ENCODE measurements at places on chromosomes 5 and 9.

DNA sequence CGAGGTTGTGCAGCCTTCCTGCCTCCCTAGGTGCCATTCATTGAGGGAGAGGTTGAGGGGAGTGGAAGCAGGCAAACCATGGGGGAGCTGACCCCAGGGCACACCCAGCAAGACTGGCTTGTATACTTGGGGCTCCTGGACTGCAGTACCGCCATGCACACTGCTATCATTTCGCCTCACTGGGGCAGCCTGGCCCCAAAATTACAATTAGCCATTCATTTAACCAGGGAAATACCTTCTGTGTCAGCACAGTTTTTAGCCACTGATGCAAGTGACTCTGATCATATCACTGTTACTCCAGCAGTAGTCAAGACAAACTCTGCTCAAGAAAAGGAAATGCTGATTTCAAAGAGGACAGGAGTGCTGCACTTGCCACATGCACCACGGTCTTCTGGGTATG is 109.7 kb downstream of the TRIO start:
- no peak for DNase-seq

DNA sequence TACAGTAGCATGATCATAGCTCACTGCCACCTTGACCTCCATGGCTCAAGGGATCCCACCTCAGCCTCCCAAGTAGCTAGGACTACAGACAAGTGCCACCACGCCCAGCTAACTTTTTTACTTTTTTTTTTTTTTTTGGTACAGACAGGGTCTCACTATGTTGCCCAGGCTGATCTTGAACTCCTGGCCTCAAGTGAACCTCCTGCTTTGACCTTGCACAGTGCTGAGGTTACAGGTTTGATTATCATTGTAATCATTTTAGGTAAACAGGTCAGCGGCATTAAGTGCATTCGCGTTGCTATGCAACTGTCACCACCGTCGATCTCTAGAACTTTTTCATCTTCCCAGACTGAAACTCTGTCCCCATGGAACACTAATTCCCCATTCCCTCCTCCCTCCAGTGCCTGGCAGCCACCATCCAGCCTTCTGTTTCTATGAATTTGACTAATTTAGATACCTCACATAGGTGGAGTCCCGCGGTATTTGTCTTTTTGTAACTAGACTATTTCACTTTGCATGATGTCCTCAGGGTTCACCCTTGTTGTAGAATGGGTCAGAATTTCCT is 5.8 kb upstream of the CARD19 start:
- no peak for DNase-seq

GRCh38 chr5:160312960-160313727 is 780 bp upstream of the CCNJL start:
- DNase-seq = no peak

DNA sequence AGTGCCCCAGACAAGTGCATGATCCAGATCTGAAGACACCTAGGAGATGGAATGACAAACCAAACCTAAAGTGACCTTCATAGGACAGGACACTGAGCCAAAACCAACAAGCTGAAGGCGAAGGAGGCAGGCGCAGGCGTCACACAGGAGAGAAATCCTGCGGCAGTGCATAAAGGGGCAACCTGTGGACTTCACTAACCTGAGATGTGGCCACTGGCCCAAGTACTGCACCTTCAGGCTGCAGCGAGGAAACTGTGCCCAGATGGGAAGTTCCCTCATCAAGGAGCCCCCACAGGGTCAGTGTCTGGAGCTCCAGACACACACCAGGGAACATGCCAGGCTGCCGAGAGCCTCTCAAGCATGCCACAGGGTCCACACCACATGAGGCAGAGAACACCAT is 3.7 kb downstream of the IPPK start:
- DNase-seq = no peak

GRCh38 chr9:14095277-14095676 is 218.7 kb downstream of the NFIB start:
- no peak for DNase-seq

GRCh38 chr9:71920456-71921189 is 9.2 kb downstream of the C9orf85 start:
- DNase-seq = no peak

GRCh38 chr9:12554636-12555035 is 138.5 kb upstream of the TYRP1 start:
- peak; percentile 8 for DNase-seq

GRCh38 chr9:7117676-7118561 is 360.1 kb downstream of the KDM4C start:
- no peak for DNase-seq

DNA sequence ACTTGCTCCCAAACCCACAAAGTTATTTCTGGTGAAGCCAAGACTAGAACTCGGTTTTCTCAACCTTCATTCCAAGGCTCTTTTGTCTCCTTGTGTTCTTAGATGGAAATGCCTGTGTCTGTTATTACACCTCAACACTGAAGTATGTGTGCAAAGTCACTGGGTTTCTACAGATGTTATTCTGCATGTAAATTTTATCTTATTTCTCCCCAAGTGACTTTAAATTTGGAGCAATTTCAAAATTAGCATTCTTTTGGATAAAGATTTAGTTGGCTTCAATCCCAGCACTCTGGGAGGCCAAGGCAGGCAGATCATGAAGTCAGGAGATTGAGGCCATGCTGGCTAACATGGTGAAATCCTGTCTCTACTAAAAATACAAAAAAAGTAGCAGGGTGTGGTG is 104.4 kb upstream of the GNA14 start:
- no peak for DNase-seq

DNA sequence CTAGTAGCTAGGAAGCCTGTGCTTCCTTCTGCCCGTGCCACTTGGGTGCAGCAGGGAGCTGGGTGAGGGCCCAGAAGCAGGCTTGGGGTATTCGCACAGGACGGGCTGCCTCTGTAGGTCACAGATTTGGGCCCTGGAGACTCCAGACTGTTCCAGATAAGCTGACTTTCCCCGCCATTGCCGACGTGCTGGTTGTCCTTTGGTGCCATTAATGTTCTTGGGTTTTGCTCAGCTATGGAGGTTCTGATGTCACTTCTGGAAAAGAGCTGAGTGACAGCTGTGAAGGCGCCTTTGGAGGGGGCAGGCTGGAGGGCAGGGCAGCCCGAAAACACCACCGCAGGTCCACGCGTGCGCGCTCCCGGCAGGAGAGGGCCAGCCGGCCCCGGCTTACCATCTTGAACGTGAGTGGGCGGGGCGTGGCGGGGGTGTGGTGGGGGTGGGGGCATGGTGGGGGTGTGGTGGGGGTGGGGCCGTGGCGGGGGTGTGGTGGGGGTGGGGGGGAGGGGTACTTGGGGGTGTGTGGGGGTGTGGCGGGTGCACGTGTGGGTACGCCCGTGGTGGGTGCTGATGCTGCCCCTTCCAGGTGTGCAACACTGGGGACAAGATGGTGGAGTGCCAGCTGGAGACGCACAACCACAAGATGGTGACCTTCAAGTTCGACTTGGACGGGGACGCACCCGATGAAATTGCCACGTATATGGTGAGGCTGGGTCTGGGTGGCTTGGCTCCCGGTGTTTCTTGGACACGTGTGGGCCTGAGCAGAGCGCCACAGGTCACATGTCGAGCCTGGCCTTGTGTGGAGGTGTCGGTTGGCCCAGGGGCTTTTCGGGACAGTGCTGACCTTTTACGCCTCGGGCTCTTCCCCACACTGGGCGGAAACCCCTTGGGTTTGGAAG is 79.6 kb downstream of the WNK2 start:
- DNase-seq = no peak

GRCh38 chr5:157100140-157100679 is 8.6 kb downstream of the HAVCR2 start:
- DNase-seq = peak; percentile 54

- no peak for DNase-seq
Measured at GRCh38 chr5:7078901-7079300, 317.0 kb upstream of the ADCY2 start.

DNA sequence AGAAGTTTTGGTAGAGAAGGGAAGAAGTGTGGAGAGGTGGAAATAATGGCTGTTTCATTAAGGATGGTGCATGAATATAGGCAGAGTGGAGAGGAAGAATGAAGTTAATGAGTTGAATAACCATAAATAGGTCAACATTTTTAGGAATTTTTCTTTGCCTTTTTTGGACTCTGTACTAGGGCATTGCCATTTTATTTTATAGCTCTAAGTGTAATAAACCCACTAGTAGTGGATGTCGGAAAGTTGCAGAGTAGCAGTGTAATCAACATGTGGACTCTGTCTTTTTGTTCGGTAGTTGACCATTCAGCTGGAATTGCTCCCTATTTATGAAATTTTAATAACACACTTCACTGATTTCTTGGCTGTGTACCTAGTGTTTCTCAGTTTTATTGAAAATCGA is 199.1 kb downstream of the WDR70 start:
- no peak for DNase-seq
